ENCODE measurements at places on chromosomes 7 and 10. TPM values are rescaled to one million over a fixed set of nuclear protein-coding genes. Genes with fewer than 3 reads are reported as not detected.

- peaks cover 97% of the 10 kb centered on the region for H3K4me1 ChIP-seq
- peaks cover 7% of the 10 kb centered on the region for H3K36me3 ChIP-seq
- no peaks in the 10 kb centered on the region for H3K27me3 ChIP-seq
- H3K27ac ChIP-seq, result peak overlapping the region; percentile 85
- no peak overlapping the region for H3K4me3 ChIP-seq
These were observed 14.5 kb downstream of the HIPK2 start for GRCh38 chr7:139763330-139763729.

Gene SCART1
- 2.4 TPM for total RNA-seq

GRCh38 chr10:124197371-124198124 lies 104.2 kb upstream of the CHST15 start:
- H3K4me3 ChIP-seq, result no peak overlapping the region
- H3K27me3 ChIP-seq, result peaks cover 4% of the 10 kb centered on the region
- no peak for DNase-seq
- no peak overlapping the region for H3K27ac ChIP-seq
- no peaks in the 10 kb centered on the region for H3K36me3 ChIP-seq

- DNase-seq, result no peak
- H3K4me3 ChIP-seq, result no peak overlapping the region
- no peaks in the 10 kb centered on the region for H3K4me1 ChIP-seq
- H3K36me3 ChIP-seq, result peaks cover 7% of the 10 kb centered on the region
These were observed 172.6 kb upstream of the FZD1 start for GRCh38 chr7:91091631-91092030.

Data from chondrocyte (in vitro differentiated cells).